ENCODE measurements at places on chromosomes 3 and 15.
A peak's percentile ranks its signal among the peaks of the same experiment; 100 is the strongest.

DNA sequence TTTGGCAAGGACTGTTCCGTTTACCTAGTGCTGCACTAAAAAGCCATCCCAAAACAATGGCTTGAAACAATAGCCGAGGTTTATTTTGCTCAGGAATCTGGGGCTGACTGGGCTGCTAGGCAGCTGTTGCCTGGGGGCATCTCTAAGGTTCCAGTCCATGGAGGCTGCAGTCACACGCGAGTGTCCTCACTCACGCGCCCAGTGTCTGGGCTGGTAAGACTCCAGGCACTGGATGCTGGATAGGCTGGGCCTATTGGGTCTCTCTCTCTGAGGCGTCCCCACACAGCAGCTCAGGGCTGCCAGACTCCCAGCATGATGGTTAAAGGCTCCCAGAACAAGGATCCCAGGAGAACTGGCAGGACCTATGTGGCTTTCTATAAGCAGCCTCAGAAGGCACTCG is 34.2 kb downstream of the ALS2CL start:
- no peak for DNase-seq

GRCh38 chr3:66472313-66473134 is 28.3 kb downstream of the LRIG1 start:
- DNase-seq = peak; percentile 76

GRCh38 chr15:93855181-93855826 is 376.1 kb upstream of the MCTP2 start:
- DNase-seq = no peak

DNA sequence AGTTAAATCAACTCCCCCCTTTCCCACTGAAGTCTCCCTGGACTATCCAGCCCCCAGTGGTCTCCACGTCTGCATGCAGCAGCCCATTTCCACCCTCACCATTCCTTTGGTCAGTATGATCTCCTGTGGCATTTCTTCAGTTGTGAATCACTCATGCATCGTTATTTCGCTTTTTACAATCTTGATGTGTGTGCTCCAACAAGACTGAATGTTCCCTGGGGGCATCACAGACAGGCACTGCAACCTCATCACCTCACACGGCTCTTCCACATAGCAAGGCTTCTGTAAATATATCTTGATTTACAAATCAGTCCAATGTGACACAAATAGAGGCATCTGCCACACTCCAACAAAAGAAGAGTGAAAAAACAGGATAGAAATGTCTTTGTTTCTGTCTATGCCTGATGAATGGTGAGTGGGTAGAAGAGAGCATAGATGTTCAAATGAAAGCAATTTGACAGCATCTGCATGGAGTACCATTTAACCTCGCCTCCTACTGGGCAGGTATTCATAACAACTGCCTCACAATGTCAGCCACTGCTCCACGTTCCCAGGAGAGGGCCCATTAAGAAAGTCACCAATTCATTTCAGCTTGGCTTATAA is 5.2 kb downstream of the HEG1 start:
- DNase-seq = no peak

GRCh38 chr15:22930782-22931484 is 49.2 kb downstream of the CYFIP1 start:
- no peak for DNase-seq

DNA sequence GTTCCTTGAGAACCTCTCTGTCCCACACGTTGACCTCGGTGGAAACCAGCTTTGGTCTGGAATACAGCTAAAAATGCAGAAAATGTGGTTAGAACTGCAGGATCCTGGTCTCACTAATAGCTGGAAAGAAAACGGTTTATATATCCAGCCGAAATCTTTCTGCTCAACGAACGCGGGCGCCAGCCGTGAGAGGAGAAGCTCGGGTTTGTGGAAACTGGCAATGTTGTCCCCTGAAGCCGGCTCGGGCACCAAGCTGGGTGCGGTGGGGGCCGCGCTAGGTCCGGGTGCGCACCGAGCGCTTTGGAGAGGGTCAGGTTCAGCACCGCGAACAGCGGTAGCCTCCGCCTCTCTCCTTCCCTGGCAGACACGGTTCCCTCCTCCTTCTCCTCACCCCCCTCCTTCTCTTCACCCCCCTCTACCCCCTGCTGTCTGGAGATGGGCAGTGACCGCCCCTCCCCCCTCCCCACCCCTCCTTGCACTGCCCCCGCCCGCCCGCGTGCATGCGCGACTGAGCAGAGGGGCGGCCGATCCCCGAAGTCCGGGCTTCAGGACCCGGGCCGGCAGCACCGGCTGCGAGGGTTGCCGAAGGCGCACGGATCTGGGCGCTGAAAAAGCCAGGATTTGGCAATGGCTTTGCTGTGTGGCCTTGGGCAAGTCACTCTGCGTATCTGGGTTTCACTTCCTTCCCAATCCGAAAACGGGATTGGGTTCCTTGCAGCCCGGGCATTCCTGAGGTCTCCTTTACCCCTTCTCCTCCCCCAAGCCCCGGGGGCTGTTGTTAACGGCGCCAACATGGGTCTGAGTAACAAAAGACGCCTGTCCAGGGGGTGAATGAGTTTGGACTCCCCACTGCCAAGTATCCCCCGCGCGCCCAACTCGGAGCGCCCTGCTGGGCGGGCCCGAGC is at the start of gene SKOR1:
TSS of gene SKOR1 (plus strand) at position 534 of the 905 bp plus-strand sequence. CDS start at position 628, 94 bp downstream.
- peak; percentile 63 for DNase-seq

DNA sequence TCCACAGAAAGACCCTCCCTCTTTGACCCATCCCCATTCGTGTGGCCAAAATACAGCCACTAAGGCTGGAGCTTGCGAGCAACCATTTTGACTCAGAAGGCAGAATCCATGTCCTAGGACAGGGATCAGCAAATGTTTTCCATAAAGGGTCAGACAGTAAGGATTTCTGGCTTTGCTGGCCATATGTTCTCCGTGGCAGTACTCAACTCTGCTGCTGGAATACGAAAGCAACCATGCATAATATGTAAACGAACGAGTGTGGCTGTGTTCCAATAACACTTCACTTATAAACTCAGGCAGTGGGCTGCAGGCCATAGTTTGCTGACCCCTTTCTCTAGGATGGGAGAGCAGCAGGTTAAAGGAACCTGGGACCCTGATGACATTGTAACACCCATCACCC is 77.6 kb upstream of the WNT5A start:
- DNase-seq = no peak

DNA sequence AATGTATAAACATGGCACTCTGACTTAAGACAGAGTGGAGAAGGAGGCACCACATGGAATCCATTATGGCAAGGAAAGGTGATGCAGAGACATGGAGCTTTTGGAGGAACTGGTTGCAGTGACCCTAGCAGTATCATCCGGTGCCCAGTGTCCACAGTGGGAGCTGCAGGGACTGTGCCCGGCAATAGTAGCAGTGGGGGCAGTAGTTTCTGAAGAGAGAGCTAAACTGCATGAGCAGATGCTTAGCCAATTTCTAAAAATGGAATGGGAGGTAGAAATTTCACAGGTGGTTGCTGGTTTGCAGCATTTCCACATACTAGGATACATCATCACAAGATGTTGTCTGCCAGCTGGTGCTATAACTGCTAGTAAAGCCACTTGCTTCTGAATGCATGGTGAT is 7.8 kb upstream of the TM2D3 start:
- DNase-seq = no peak

- DNase-seq = peak; percentile 77
Measured at GRCh38 chr3:108125550-108126071, 34.8 kb upstream of the CD47 start.

- no peak for DNase-seq
Measured at GRCh38 chr15:100902436-100903167, 16.6 kb upstream of the LRRK1 start.
